NCI-H2171 (cell line): ENCODE measurements at places on chromosomes 7 and 10.

DNA sequence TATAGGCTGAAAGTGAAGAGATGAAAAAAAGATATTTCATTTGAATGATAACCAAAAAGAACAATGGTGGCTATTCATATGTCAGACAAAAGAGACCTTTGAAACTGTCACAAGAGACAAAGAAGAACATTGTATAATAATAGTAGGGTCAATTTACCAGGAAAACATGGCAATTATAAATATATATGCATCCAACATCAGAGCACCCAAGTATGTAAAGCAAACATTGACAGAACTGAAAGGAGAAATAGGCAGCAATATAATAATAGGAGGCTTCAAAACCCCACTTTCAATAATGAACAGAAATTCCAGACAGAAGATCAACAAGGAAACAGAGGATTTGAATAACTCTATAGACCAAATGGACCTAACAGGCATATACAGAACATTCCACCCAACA lies 876.2 kb downstream of the GRID1 start:
- no peak for DNase-seq

DNA sequence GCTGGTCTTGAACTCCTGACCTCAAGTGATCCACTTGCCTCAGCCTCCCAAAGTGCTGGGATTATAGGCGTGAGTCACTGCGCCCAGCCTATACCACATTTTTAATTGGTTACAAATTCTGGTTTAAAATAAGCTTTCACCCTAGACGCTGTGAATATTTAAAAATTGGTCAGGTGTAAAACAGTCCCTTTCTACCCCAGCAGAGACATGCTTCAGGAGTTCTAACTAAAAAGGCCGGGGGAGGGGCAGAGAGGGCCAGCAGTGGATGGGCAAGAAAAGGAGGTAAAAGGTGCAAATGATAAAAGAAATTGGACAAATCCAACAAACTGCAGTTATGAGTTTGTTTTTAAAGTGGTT lies 70.0 kb downstream of the WAPL start:
- DNase-seq, result no peak

- peak; percentile 64 for DNase-seq
These were observed at the start of gene ZNF800 for GRCh38 chr7:127392566-127393367. Gene ZNF800, minus strand, starts transcription at chr7:127392708. Its CDS starts 1,151 bp downstream, at chr7:127391557.

- DNase-seq, result no peak
These were observed 38.0 kb upstream of the CACNA2D1 start for GRCh38 chr7:82481499-82482097.

GRCh38 chr10:91761721-91762120 lies 36.5 kb upstream of the TNKS2 start:
- no peak for DNase-seq

- no peak for DNase-seq
These were observed 23.8 kb downstream of the ELN start for GRCh38 chr7:74051629-74052410.
